Peyer's patch (tissue), 4 donors: ENCODE measurements at places on chromosomes 12 and 14. TPM values are rescaled to one million over a fixed set of nuclear protein-coding genes. Genes with fewer than 3 reads are reported as not detected.

TCL1A gene
- 14.9 TPM for total RNA-seq

SLC39A5 gene
- 592 TPM for total RNA-seq

- no peak for DNase-seq
- H3K36me3 ChIP-seq, result no peaks in the 10 kb centered on the region
- no peak overlapping the region for H3K27ac ChIP-seq
- no peaks in the 10 kb centered on the region for H3K4me1 ChIP-seq
- H3K27me3 ChIP-seq, result no peaks in the 10 kb centered on the region
- H3K4me3 ChIP-seq, result no peak overlapping the region
Measured at GRCh38 chr12:41515953-41516352, 327.8 kb downstream of the PDZRN4 start.

DNA sequence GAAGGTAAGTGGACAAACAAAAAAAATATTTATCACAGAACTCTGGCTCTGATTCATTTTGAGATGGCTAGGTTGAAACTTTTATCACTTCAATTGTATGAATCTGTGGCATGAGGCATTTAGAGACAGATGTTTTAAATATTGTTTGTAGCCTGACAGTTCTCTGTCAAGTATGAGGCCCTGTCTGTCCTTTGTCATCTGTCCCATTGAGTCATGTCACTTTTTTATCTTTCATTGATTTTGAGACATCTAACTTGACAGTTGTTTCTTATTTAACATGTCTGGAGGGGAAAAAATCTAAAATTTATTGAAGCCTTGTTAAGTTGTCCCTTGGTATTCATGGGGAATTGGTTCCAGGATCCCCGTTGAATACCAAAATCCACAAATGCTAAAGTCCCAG lies 829.5 kb downstream of the FSCB start:
- H3K27me3 ChIP-seq, result no peaks in the 10 kb centered on the region
- no peaks in the 10 kb centered on the region for H3K36me3 ChIP-seq
- H3K4me1 ChIP-seq, result no peaks in the 10 kb centered on the region
- H3K27ac ChIP-seq, result no peak overlapping the region
- H3K4me3 ChIP-seq, result no peak overlapping the region
- no peak for DNase-seq

DNA sequence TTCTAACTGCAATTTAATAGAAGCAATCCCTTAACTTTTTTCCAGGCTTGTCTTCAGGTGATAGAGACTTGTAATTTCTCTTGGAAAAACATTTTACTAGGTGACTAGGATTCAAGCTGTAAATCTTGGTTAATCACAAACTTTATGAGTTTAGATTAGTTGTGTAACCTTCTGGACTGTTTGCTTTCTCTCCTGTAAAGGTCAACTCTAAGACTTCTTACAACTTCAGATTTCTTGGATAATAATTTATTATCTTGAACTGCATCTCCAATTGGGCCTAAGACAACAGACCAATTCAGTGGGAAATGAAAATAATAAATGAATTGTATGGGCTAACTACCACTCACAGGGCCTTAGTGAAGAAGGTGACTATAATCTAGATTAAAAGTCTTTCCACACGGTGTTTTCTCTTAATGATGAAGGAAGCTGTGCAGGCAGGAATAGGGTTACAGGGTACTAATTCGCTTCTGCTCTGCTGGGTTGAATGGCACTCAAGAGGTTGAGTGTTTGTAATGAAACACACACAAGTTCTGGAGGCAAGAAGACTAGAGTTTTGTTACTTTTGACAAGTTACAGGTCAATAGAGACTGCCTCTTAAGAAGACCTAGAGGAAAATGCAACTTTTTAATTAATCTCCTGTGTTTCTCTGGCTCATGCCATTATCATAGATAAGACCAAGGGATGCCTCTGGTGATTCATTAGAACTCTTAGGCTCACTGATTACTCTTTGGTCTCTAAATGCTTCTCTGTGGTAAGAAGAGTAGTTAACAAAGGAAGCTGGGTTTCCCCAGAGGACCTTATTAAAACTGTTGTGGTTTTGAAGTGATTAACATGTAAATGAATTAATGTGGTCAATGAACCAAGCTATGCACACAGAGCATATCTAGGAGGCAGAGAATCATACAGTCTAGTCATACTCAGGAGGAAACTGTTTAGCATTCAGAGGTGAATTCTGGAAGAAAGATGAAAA lies 30.0 kb upstream of the OR4E1 start:
- H3K4me1 ChIP-seq, result no peaks in the 10 kb centered on the region
- DNase-seq, result no peak
- H3K27me3 ChIP-seq, result no peaks in the 10 kb centered on the region
- no peaks in the 10 kb centered on the region for H3K36me3 ChIP-seq
- H3K4me3 ChIP-seq, result no peak overlapping the region
- H3K27ac ChIP-seq, result no peak overlapping the region

DNA sequence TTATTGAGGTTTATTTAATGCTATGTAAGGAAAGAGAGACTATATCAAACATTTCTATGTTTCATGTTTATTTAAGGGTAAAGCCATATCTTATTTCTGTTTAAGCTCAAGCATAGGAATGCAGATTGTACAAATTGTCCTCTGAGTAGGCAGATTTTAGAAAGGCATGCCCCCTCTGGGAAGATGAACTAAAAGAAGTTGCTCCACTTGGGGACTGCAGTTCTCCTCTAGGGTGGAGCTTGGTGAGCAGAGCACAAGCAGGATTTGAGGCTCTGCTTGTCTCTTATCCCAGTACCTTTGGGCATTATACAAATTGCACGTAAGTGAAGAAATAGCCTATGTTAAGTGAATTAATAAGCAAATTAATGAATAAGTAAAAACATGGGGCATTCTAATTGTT lies 96.2 kb upstream of the PDE3A start:
- no peaks in the 10 kb centered on the region for H3K27me3 ChIP-seq
- H3K27ac ChIP-seq, result no peak overlapping the region
- no peak overlapping the region for H3K4me3 ChIP-seq

DNA sequence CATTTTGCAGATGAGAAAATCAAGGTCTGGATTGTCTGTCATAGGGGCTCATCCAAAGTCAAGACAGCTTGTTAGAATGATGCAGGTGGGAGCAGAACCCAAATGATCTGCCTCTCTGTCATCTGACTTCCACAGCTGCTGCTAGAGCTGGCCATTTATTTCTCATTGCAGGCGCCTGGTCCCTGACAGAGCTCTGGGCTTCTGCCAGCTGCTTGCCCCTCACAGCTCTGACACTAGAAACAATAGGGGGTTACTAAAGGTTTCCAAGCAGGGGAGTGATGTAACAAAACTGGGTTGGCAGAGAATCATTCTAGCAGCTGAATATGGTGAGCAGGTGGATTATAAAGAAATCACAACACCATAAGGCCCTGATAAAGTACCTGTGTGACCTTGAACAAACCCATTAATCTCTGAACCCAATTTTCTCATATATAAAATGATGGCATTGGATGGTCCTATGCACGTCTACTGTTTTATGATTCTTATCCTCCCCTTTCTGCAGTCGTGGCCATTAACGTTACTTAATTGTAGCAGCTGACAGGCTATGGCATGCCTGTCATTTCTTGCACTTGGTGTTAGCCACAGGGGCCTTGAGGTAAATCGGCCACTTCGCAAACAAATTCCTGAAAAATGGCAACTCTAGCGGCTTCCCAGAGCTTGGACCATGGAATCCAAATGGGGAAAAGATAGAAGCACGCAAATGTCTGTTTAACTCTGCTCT lies 134.6 kb downstream of the RMST start:
- no peak overlapping the region for H3K27ac ChIP-seq
- no peaks in the 10 kb centered on the region for H3K4me1 ChIP-seq
- H3K36me3 ChIP-seq, result no peaks in the 10 kb centered on the region

DNA sequence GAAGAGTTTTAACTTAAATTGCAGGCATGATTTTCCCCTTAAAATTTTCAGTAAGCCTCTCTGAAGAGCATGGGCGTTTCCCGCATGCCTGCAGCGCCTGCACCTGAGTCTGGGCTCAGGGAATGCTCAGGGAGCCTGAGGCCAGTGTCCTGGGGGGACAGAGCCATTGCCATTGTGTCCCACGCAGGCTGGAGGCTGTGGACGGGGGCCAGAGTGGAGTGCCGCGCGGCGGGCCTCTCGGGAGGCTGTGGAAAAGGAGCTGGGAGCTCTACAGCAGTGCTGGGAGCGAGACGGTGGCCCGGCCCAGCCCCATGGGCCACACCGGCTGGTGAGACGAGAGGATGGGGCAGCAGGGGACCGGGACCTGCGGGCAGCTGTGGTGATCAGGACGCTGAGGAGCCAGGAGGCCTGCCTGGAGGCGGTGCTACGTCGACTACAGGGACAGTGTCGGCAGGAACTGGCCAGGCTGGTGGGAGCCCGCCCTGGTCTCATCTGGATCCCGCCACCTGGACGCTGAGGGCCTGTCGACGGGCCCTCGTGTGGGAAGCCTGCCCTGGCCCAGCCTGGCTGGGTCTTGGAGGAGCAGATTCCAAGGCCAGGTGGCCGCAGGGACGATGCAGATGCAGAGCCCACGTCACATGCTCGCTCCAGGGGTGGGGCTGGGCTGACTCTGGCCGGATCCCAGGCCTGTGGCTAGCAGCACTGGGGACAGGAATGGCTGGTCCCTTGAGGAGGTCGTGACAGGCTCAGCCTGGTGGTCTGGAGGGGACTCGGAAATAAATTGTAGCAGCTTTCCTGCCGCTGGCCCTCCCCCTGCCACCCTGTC lies 7.6 kb downstream of the TEDC1 start:
- no peaks in the 10 kb centered on the region for H3K4me1 ChIP-seq
- DNase-seq, result no peak
- peaks cover 8% of the 10 kb centered on the region for H3K36me3 ChIP-seq
- H3K27me3 ChIP-seq, result no peaks in the 10 kb centered on the region
- no peak overlapping the region for H3K27ac ChIP-seq
